ENCODE measurements at places on chromosomes 12 and 14.

DNA sequence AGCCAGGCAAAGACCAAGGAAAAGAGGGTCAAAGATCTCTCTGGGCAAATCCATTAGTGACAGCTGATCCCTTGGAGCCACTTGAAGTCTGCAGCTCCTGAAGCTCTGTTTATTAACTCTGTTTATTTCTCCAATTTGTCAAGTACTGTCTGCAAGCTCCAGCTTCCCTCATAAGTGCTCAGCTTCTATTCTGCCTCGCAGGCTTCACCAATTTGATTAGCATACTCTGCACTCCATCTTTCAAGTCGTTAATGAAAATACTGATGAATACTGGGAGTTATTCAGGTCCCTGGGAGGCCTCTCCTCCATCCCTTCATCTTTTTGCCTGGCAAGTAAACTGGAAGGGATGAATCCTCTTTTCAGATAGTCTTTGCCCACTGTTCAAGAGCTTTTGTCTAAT is 54.3 kb downstream of the TTC9 start:
- DNase-seq = no peak

- DNase-seq = no peak
These were observed 41.1 kb upstream of the CSRNP2 start for GRCh38 chr12:51124504-51124903.

DNA sequence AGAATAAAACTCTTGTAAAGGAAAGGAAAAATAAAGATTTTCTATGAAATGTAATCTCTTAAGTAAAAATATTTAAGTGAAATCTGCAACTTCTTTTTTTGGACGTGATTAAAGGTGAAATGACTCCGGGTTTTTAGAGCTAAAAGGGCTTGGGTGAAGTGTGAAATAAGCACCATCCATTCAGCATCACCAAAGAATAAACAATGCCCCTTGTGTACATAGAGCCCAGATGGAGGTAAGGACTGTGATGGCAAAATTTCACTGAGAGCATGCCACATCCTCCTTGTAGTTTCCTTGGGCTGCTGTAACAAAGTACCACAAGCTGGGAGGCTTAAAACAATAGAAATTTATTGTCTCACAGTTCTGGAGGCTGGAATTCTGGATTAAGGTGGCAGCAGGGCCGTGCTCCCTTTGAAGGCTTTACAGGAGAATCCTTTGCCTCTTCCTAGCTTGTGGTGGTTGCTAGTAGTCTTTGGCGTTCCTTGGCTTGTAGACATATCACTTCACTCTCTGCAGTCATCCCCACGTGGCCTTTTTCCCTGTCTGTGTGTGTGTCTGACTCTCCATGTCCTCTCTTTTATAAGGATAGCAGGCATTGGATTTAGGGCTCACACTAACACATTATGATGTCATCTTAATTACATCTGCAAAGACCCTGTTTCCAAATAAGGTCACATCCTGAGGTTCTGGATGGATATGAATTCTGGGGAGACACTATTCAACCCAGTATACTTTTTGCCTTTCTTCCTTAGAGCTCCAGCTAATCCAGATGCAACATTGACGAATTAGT is 24.2 kb downstream of the ZNF664 start:
- no peak for DNase-seq

GRCh38 chr14:28088125-28088524 is 678.5 kb upstream of the FOXG1 start:
- DNase-seq = no peak

GRCh38 chr12:12903642-12904609 is 12.6 kb downstream of the GPRC5A start:
- no peak for DNase-seq
